ENCODE measurements at places on chromosomes 5 and 9. TPM values are rescaled to one million over a fixed set of nuclear protein-coding genes. Genes with fewer than 3 reads are reported as not detected.

GRCh38 chr5:141465351-141465750 lies 10.4 kb upstream of the PCDHGC3 start:
- DNase-seq, result no peak

GRCh38 chr9:36163786-36164170 lies 5.4 kb upstream of the CCIN start:
- no peak for DNase-seq

- DNase-seq, result no peak
These were observed 579.2 kb upstream of the ZNF462 start for GRCh38 chr9:106283769-106284168.

DNA sequence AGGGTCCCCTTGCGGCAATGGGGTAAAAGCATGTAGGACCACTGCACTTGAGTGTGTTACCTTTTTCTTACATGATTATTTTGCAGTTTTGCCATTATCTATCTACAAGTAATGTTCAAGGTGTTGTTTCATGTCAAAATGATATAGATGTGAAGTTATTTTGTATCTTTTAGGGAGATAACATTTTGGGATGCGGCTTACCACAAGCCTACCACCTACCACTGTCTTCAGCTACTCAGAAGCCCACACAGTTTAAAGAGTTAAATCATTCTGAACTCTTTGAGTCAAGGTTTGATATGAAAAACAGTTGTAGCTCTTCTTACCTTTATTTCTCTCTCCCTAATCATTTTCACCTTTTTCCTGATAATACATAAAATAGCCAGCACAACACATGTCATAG lies 19.8 kb downstream of the CERT1 start:
- no peak for DNase-seq

- DNase-seq, result no peak
These were observed 22.3 kb upstream of the UBAC1 start for GRCh38 chr9:135983208-135984071.

- no peak for DNase-seq
These were observed 30.0 kb downstream of the TENT2 start for GRCh38 chr5:79642210-79642609.

PCDH12 gene
- polyA plus RNA-seq, result 5.5 TPM

INSL4 gene
- polyA plus RNA-seq, result not detected

Data from endothelial cell of umbilical vein (primary cell).